ENCODE measurements at places on chromosomes 1 and 21.

GRCh38 chr1:11802973-11803885 lies 2.5 kb downstream of the MTHFR start:
- peak; percentile 77 for DNase-seq

- peak; percentile 19 for DNase-seq
These were observed 1.3 kb downstream of the TGFBR3 start for GRCh38 chr1:91884459-91885212.

GRCh38 chr1:182206626-182207239 lies 145.2 kb upstream of the ZNF648 start:
- no peak for DNase-seq

GRCh38 chr1:42846257-42847110 lies at the start of gene ZNF691:
TSS of gene ZNF691 (plus strand) at chr1:42846613. CDS start at chr1:42849659, 3,046 bp downstream.
- DNase-seq: peak; percentile 94

DNA sequence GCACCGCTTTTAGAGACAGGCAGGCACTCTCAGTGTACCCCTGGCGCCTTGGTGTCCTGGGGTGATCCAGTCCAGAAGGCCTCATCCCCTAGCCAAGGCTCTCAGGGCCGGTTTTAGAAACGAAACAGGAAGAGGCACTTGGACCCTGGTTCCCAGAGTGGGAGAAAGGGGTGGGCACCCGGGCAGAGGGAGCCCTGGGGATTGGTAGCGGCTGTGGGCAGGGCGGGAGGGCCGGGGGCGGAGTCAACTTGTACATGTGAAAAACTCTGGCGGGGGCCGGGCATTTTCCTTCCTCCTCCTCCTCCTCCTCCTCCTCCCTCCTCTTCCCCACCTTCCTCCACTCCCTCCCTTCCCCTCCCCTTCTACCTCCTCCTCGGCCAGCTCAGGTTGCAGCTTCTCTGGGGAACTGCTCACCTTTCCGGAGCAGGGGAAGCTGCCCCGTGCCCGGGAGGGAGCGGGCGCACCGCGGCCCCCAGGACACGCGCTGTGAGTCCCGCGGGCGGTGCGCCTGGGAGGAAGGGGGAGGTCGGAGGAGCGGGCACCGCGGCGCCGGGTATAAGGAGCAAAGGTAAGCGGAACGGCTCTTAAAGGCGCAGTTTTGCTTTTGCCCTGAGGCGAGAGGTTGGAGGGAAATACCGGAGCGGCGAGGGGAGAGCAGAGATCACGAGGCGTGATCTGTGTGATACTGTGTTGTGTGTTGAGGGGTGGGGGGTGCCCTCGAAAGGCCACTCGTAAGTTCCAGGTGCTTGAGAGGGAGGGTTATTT lies at the start of gene CDK18:
Gene CDK18 (plus strand): TSS at position 359 of the 765 bp plus-strand sequence. CDS start 18,499 bp downstream, outside the sequence.
- DNase-seq: peak; percentile 52

GRCh38 chr21:42685036-42685435 lies 31.6 kb downstream of the PDE9A start:
- no peak for DNase-seq

DNA sequence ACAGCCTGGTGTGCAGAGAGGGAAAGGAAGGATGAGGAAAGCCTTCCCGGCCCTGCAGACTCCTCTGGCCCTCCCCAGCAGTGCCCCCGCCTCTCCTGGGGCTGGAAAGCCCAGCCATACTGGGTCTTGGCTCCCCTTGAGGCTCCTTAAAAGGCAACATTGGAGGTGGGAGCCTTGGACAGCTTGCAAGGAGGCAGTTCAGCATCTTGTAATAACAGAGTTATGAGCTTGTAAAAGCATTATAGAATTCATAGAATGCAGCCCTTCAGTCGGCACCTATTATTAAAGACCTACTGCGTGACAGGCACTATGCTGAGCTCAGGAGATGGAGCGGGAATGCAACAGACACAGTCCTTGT lies 4.2 kb downstream of the TINAGL1 start:
- DNase-seq: no peak

GRCh38 chr1:117094841-117095604 lies 26.5 kb downstream of the TRIM45 start:
- DNase-seq: no peak

DNA sequence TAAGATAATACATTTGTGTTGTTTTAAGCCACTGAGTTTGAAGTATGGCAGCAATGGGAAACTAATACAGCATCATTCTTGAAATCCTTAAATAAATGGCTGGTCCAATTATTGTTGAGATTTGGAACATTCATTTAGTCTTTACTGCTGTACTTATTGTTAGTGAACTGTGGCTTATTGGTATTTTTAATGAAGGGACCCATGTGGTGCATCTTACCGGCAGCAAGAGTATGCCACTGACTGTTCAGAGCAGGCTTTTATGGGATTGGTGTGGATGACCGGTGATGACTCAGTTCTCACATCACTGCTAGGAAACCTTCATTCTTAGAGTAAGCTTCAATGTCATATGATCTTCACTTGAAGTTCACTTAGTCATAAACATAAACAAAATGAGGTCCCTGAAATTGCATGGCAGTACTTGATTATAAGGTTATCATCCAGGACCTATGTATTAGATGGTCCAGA lies 31.5 kb downstream of the PRKAA2 start:
- no peak for DNase-seq

GRCh38 chr21:39799178-39799577 lies 54.2 kb downstream of the IGSF5 start:
- no peak for DNase-seq

DNA sequence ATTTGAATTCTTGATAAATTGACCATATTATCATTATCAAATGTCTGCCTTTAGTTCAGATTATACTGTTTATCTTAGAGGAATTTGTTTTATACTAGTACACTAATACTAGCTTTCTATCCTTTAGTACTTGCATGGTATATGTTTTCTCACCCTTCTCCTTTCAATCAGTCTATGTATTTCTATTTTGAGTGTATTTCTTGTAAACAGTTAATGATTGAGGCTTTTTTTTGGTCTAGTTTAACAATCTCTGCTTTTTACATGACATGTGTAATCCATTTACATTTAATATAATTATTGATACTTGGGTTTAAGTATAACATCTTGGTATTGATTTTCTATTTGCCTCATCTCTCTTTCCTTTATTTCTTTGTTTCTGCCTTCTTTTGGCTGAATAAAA lies 224.9 kb downstream of the CENPF start:
- DNase-seq: no peak

GRCh38 chr1:59005491-59006288 lies 221.8 kb upstream of the JUN start:
- DNase-seq: no peak

DNA sequence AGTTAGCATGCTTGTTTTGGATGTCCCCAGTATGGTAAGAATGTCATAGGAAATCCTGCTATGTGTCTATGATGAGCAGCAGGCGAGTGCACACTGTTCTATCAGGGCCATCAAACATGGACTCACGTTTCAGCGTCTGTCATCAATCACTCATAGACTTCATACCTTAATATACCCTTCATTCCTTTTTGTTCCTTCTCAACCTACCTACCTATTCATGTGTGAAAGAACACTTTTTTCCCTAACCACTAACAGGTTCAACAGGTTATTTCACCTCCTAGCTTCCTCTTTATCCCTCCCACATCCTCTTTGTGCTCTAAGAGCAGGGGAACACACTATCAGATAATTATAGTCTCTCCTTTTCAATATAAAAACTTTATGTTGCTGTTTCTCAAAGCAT lies 300.6 kb downstream of the TM2D1 start:
- DNase-seq: no peak

DNA sequence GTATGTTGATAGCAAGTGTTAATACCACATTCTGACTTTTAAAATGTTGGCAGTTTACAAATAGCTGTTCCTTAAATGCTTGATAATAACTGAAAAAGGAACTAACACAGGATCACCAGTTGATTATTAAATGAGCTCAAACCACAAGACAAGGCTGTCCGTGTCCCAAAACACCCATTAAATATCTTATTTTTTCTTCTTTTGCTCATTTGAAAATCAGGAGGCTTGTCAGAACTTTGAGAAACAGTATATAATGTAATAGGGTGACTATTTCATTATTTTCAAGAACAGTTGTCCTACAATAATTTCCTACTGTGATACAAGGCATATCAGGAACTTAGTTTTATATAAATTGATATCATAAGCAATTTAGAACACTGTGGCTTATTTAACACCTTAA lies 2.7 kb downstream of the CDKN2C start:
- DNase-seq: no peak

DNA sequence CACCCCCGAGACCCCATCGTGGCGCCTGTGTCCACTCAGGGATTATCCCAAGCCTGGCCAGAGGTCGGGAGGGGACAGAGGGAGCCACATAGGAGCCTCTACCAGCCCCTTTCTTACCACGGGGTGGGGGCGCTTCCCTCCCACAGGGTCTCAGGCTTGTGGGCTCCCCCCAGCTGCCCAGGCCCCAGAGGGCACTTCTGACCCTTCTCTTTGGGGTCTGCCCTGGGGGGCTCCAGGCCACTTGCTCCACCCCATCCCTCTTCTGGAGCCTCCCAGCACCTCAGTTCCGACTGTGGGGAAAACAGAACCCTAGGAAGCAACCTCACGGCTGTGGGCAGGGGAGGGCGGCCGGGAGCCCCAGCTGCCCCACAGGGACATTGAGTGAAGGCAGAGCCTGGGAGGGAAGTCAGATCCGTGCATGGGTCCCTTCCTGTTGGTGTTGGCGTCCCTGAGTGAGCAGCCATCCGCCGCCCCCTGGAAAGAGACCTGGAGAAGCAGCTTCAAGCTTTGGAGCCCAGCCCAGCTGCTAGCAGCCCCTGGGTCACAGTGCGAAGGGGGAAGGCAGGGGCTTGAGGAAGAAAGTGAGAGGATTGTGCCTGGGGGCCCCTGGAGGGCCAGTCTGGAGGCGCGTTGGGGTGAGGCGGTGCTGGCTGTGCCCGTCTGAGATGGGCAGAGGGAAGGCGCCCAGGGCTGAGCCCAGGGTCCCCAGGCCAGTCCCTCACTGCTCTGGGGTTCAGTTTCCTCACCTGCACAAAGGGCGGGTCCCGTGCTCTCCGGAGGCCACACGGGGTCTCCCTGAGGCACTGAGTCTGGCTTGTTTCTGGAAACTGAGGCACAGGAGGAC lies 22.1 kb downstream of the RRP1 start:
- no peak for DNase-seq

- DNase-seq: no peak
These were observed 147.0 kb downstream of the VAV3 start for GRCh38 chr1:107817935-107818334.

- peak; percentile 9 for DNase-seq
These were observed 8.6 kb downstream of the LAMC2 start for GRCh38 chr1:183194527-183195141.

DNA sequence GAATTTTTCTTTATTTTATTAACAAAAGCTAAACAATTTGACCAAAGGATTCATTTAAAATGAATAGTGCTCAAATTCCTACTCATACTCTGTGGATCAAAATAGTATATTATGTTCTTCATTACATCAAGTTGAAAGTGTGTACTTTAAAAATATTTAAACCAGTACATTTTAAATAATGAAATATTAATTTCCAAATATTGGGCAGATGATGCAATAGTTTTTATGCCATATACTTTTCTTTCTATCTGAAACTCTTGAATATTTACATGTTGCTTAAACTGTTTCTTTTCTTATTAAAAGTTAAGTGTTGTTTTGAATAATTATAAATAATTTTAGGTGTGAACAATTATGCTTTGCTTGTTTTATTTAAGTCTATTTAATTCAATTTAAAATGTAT lies 144.7 kb upstream of the TMPRSS15 start:
- DNase-seq: no peak

DNA sequence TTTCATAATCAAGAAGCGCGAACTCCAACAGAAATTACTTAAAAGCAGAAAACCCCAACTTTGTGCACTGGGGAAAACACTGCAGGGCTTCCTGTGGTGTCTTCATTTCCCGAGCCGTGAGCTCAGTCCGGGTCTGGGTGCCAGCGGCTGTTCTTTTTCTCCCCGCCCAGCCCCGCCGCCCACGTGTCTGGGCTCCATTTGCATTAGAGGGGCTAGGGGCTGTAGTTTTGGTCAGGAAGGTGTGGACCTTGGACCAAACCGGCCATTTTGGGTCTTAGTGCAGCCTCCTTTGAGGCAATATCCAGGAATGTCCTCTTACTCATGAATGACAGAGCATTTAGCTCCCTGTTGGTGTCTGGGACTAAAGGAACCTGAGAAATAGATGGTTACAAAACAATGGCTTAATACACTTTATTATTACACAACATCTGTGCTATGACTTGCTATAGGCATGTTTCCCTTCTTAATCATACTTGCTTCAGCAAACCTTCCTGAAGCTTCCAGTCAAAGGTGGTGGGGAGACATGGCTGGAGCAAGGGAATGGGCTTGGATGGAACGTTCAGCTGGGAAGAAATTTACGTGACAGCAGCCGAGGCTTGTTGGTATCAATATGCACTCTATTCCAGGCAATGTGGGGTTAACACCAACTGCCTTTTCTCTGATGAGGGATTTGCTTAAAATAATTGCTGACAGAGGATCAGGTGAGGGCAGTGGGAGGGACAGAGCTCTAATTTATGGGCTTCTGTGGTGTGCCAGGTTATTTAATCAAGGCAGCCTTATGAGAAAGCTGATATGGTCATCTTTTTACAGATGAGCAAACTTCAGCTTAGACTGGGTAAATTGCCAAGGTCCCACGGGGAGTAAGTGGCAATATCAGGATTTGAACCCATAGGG lies 1.1 kb downstream of the AGTRAP start:
- DNase-seq: peak; percentile 52

GRCh38 chr1:172383536-172383935 lies 36.9 kb upstream of the C1orf105 start:
- DNase-seq: no peak

- DNase-seq: no peak
These were observed 433.5 kb upstream of the B3GALT2 start for GRCh38 chr1:193619911-193620310.

- no peak for DNase-seq
These were observed 5.3 kb downstream of the PLXNA2 start for GRCh38 chr1:208238710-208239472.

DNA sequence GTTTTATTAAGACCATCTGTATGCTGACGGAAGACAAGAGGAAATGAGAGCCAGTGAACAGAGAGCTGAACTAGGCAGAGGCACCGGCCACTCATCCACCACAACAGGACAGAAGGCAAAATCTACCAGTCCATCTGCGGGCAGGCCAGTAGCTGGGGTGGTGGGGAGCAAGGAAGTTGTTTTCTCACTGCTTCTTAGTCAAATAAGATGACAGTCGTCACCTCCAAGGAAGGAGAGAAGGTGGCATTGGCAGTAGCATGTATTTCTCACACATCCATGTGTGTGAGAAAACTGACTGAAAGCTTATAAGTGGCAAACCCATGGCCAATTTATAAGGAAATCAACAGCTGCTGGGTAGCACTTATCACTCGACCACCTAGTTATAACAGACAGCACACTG lies 8.2 kb downstream of the TTC13 start:
- no peak for DNase-seq

All from CD4-positive, alpha-beta T cell treated with Interleukin-6 at 100 ng/mL for 8 hours (primary cell).